ENCODE measurements at places on chromosomes 5 and 9.

- no peak for DNase-seq
These were observed 177.6 kb downstream of the RFX3 start for GRCh38 chr9:3348169-3348568.

GRCh38 chr9:11319538-11319937 is 706.7 kb upstream of the PTPRD start:
- DNase-seq: peak; percentile 45

- DNase-seq: no peak
These were observed 149.8 kb downstream of the ENTREP1 start for GRCh38 chr9:69474821-69475220.

DNA sequence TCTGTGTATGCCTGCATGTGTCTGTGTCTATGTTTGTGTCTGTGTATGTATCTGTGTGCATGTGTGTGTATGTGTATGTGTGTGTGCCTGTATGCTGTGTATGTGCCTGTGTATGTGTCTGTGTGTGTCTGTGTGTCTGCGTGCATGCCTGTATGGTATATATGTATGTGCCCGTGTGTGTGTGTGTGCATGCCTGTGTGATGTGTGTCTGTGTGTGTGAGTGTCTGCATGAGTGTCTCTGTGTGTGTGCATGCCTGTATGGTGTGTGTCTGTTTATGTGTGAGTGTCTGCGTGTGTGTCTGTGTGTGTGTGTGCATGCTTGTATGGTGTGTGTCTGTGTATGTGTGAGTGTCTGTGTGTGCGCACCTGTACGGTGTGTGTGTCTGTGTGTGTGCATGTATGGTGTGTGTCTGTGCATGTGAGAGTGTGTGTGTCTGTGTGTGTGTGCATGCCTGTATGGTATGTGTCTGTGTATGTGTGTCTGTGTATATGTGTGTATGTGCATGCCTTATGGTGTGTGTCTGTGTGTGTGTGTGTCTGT is 137.1 kb upstream of the IRX2 start:
- no peak for DNase-seq

DNA sequence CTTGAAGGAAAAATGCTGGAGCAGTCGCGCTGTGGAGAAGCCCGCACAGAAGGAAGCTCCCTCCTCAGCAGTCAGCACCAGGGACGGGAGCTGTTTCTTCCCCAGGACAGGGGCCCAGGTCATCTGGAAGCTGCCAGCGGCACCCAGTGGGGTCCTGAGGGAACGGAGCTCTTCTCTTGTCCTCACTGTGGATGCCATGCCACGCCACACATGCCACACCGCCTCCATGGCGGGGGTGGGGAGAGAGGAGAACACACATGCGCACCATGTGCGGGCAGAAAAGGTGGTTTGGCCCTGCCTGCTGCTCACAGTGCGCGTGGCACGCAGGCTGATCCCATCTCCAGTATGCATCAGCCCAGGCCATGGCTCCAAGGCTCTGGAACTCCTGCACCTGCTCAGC is 41.7 kb upstream of the ZNF354B start:
- no peak for DNase-seq

GRCh38 chr5:92939428-92939827 is 641.6 kb downstream of the NR2F1-AS1 start:
- no peak for DNase-seq

DNA sequence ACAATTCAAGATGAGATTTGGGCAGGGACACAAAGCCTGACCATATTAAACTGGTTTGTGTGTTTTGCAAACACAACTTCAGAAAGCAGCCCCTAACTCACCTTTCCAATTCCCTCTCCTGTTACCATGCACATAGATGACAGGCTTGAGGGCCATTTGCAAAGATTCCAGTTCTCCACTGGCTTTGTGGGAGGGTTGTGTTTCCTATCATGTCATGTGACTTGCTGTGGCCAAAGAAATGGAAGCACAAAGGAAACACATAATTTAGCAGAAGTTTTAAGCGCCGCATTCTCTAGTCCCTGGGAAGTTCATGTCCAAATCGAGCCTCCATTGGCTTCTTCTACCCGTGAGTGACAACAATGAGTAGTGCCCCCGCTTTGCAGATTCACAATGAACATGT is 57.9 kb upstream of the CDH6 start:
- DNase-seq: no peak

- no peak for DNase-seq
These were observed 65.4 kb downstream of the ZNF618 start for GRCh38 chr9:113941526-113941925.

DNA sequence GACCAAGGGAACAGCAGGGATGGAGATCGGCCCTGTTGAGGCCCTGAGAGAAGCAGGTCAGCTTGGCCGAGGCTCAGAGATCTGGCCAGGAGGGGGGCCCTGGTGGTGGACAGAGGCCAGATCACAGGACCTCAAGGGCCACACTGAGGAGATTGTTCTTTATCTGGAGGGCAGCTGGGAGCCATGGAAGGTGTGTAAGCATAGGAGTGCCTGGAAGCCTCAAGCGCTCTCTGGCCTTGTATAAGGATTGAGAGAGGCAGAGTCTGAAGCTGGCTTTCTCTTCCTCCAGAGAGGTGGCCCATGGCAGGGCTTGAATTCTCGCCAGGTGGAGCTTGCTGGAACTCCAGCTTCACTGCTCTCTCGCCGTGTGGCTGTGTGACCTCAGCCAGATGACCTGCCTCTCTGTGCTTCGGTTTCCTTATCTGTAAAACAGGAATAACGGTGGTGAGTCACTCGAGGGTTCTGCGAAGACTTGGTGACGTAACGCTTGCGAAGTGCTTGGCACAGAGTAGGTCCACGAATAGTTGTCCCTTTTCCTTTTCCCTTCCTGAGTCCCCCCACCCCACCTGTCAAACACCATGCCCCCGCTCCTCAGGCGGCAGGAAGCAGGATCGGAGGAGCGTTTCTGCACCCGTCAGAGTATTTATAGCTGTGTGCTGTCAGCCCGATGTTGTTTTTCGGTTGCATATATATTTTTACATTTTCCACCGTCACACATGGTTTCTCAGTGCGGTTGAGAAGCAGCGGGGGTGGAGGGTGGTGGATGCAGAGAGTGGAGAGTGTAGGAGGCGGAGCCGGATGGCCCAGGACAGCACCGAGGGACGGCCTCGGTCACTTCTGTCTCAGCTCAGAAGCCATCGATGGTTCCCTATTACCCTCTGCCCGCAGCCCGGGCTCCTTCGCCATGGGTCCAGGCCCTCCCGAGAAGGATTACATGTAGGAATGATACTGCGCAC is 17.0 kb upstream of the CRB2 start:
- no peak for DNase-seq

DNA sequence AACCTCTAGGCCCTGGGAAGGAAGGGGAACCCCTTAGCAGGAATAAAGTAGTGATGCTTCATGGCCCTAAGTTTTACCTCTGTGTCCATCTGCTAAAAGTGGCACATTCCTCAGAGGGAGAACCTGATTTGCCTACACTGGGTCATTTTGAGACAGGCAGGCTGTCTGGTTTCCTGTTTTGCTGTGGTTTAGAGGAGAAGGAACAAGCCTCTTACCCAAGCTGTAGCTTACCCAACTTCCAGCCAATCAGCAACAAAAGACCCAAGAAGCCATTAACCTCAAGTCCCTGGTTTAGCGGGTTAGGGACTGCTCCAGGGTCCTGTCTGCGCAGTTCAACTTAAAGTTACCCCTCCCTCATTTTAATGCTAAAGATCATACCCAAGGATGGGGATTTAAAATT is 411.0 kb downstream of the MAT2B start:
- no peak for DNase-seq
